ENCODE measurements at places on chromosomes 11 and 22. TPM values are rescaled to one million over a fixed set of nuclear protein-coding genes. Genes with fewer than 3 reads are reported as not detected.

Gene TMPRSS13
- total RNA-seq, result not detected

Gene KDM4E
- not detected for total RNA-seq

Gene CLMP
- total RNA-seq, result 146 TPM

Gene TENM4
- total RNA-seq, result 15.6 TPM

Gene ST14
- total RNA-seq, result 0.06 TPM

Gene LGALS1
- total RNA-seq, result 11,444 TPM

Gene TUBA8
- 0.87 TPM for total RNA-seq

Gene MFNG
- total RNA-seq, result 2.4 TPM

Gene XKR3
- 0.06 TPM for total RNA-seq

Gene POU2AF2
- not detected for total RNA-seq

Gene GTSE1
- 3.3 TPM for total RNA-seq

Gene ARL2
- total RNA-seq, result 110 TPM

Gene TRIM48
- total RNA-seq, result not detected

Gene OR51T1
- not detected for total RNA-seq

Gene SYNGR1
- total RNA-seq, result 9.0 TPM

Gene APOA1
- 0.87 TPM for total RNA-seq

Measured in aortic smooth muscle cell (primary cell).